EH (cell line): ENCODE measurements at places on chromosomes 6 and 20.

DNA sequence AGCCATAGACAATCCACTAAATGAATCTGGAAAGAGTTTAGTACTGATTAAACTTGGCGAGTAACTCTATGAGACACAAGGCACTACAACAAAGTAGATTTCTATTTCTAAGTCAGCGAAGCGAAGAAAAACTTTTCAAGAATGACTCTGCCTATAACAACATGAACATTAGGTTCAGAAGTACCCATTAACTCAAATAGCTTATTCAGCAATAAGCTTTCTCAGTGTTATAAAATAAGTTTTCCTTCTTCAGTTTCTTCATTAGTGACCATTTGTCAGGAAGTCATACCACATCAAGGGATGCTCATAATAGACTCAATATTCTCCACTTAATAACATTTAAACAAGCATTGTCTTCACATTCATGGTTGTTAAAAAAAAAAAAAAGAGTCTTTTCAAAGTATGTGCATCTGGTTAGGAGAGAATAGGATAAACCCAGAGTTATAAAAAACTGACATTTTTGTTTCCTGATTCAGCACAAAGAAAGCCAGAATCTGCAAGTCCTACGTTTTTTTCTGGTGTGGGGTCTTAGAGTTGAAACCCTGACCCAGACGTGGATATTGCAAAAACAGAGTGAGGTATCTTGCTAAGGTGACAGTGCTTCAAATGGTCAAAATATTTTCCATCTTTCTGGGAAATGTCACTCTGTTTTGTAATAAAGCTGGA is 148.2 kb upstream of the PREP start:
- peak; percentile 50 for DNase-seq

- DNase-seq, result peak; percentile 33
Observed at GRCh38 chr6:53679446-53679933, 13.9 kb upstream of the KLHL31 start.

- no peak for DNase-seq
Observed at GRCh38 chr6:14498748-14499147, 381.2 kb downstream of the CD83 start.

- no peak for DNase-seq
Observed at GRCh38 chr6:96792561-96793190, 44.6 kb downstream of the GPR63 start.

DNA sequence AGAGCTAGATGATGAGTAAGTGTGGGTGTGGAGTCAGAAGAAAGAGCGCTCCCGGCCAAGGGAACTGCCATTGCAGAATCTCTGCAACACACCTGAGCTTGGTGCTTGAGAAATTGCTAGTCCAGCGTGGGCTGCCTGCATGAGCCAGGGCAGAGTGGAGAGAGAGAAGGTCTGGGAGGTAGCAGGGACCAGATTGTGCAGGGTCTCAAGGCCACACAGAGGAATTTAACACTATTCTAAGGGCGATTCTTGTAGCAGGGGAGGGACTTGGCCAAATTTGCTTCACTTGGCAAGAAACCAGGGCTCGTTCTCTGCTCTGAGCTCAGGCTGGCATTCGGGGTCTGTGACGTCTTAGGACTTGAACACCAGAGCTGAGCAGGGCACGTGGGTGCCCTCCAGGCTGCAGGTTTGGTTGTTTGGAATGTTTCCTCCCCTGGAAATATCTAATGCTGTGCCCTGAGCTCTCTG is 53.5 kb downstream of the BCAS4 start:
- DNase-seq, result peak; percentile 22

GRCh38 chr6:57190140-57190539 is 18.0 kb downstream of the BAG2 start:
- DNase-seq, result peak; percentile 67

DNA sequence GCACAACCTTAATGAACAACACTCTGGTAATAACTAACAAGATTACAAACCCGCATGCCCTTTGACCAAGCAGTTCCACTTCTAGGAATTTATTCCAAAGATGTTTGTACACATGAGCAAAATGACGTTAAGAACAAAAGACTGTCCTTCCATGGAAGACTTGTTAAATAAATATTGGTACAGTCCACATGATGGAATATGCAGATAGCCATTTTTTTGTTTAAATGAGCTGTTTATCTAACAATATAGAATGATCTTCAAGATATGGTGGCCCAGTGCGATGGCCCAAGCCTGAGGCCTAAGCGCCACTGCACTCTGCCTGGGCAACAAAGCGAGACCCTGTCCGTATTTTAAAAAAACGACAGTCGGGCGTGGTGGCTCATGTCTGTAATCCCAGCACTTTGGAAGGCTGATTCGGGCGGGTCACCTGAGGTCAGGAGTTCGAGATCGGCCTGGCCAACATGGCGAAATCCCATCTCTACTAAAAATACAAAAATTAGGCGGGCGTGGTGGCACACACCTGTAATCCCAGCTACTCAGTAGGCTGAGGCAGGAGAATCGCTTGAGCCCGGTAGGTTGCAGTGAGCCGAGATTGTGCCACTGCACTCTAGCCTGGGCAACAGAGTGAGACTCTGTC is 7.4 kb upstream of the AHCY start:
- DNase-seq, result no peak
